ENCODE measurements at places on chromosomes 1 and 21.

DNA sequence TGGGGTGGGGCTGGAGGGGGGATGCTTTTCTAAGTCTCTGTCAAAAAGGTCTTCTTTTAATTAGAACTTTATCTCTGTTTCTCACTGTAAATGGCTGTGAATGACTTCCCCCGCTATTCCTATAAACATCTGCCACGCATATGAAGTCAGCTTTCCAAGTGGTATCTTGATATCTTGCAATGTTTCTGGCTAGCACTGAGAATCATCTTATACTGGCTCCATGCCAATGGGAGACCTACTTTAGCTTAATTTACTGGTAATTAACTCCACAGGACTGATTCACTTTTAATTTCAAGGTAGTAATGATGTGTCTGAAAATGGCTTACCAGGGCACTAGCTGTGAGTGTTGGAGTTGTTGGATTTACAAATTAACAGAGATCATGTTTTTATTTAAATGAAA is 4.3 kb downstream of the GPR88 start:
- no peak for DNase-seq

DNA sequence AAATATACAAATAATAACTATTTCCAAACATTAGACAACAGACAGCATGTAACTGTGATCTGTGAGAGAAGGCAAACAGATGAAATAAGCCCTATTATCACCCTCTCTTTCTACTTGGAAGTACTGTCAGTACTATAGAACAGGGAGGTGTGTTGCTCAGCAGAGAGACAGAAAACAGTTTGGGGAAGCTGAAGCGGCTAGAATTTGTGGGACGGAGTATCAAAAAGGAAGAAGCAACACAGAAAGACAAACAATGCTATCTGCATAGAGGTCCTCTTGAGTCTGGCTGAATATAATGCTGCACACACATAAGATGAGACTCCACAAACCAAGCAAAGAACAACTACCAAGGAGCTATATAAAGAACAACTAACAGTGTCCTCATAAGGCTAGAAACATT is 59.4 kb downstream of the ZZZ3 start:
- no peak for DNase-seq

- DNase-seq, result no peak
Measured at GRCh38 chr1:920010-920409, 3.7 kb upstream of the SAMD11 start.

GRCh38 chr21:44527156-44527982 is 12.6 kb downstream of the KRTAP10-1 start:
- no peak for DNase-seq

DNA sequence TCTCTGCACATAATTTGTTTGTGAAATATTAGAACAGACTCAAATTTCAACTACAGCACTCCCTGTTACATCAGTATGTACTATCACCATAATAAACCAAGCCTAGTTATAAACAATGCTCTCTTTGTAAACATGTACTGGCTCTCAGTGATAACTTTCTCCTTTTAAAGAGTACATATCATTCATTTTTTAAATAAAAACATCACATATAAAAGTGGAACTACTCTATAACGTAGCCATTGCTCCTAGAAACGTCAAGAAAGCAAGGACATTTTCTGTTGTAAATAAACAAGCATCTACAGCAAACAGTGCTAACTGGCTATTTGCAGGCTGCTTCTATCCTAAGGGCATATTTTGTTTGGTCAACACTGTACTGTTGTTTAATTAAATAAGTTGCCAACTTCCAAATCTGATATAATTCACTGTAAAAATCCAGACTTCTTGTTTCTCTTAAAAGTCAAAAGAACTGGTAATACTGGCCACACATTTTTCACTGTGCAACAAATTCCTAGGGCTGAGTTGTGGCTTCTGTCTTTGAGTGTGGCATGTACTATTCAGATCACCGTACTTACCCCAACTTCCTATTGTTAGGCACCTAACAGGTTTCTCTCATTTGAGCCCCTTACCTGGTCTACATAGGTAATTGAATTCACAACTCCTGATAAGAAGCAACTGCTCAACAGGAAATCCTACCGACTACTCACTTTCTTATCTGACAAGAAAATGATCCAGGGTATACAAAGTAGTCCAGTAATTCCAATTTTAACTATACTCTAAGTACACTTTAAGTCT is 111.9 kb downstream of the DENND1B start:
- no peak for DNase-seq

GRCh38 chr1:107695341-107695740 is 269.6 kb downstream of the VAV3 start:
- no peak for DNase-seq

- no peak for DNase-seq
Measured at GRCh38 chr1:244010191-244010590, 40.9 kb upstream of the ZBTB18 start.

DNA sequence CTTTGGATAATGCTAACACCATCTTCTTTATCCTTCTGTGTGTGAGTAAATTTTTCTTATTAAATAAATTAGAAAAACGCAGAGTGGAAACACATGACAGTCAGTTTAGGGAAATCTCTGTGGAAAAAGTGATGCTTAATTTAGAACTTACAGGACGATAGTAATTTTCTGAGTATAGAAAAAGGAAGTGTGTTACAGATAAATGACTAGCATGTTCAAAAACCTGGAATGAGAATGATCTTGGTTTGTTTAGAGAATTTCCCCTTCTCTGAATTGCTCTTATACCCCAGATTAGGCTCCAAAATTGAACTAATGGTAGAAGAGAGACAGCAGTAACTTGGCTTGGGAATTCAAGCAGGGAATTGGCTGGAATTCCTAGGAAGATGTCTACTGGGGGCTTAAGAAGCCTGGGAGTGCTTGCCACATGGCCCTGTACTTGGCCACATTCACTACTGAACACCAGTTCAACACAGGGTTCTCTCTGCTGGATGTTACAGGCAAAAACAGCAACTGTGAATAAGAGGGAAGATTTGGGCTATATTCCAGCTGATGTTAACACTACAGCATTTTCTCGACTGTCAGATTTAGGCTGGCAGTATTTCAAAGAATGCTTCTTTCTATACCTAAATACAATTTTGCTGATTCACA is 1004.2 kb downstream of the TTLL7 start:
- DNase-seq, result no peak

GRCh38 chr1:206089341-206089740 is 27.8 kb downstream of the AVPR1B start:
- DNase-seq, result no peak

DNA sequence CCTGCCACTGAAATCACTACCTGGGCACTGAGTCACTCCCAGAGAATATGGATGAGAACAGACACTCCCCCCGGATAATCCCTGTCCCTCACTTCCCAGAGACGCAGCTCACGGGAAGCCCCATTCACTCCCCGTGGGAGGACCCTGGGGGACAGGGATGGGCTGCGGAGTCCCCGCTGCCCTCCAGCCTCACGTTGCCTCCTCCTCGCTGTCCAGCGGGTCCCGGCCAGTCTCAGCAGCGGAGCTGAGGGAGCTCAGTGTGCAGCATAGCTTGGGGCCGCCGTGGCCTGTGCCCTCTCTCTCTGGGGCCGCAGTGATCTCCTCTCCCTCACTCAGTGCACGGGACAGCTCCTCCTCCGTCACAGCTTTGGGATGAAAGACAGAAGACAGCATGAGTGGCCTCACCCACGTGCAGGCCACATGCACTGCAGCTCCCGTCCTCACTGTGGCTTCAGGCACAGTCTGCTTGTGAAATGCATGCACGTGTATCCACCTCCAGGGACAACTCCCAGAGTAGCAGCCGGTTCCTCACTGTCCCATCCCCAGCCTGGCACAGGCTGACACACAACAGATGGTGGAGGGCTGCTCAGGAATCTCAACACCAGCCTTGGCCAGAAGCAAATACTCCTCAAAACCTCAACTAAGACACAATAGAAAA is 7.4 kb downstream of the CFAP410 start:
- DNase-seq, result no peak

- no peak for DNase-seq
Measured at GRCh38 chr1:58500043-58500442, 46.5 kb downstream of the OMA1 start.

DNA sequence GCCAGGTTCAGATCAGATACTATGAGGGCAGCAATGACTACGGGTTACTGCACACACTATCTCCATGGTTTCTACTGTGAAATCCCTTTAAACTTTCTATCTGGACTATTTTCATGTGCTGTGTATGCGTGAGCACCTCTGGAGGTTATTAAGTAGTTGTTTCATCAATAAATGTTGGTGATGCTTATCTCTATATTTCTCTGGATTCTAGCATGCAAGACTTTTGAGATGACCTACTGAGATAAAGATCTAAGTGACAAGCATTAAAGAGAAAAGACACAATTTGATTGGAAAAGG is 194.0 kb downstream of the NRIP1 start:
- no peak for DNase-seq

DNA sequence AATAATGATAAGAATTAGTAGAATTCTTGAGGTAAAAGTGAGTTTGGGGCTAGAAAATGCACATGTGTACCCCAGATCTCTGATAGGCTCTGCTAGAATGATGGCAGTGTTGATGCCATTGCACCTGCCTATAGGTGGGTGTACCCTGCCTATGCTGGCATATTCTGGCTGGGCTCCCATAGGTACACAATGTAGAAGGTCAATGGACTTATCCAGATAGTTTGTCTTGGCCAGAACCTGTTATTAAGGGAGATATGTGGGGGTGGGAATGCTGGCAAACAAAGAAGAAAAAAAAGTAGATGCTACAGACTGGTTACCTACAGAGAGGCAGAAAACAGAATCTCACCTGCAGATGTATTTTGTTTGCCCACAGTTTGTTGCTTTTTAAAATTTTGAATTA is 14.1 kb upstream of the KLHDC8A start:
- DNase-seq, result no peak

DNA sequence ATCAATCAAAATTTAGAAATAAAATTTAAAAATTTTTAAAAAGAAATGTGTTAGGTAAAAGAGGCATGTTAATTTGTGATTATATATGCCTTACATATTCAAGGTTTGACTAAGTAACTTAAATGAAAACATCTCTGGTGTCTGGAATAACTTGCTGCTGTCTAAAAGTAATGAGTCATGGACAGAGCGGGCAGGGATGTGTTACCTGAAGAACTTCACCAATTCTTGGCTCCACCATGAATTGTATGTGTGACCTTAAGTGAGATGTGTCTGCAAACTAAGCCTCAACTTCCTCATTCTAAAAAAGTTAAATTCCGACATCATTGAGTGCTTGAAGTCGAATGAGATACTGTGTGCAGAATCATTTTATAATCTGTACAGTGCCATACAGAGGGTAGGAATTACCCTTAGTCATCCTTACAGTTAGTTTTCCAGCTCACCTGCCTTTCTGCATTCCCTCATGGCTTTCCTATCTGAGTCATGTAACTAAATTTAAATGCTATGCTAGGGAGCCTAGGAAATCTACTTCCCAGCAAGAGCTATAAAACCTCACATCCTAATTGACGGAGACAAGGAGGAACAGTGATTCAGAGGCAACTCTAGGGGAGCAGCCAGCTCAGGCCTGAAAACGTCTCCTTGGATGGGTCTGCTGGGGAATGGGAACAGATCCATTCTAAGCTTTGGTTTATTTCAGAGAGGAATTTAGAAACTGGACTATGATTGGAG is 100.7 kb upstream of the TSPAN2 start:
- no peak for DNase-seq

DNA sequence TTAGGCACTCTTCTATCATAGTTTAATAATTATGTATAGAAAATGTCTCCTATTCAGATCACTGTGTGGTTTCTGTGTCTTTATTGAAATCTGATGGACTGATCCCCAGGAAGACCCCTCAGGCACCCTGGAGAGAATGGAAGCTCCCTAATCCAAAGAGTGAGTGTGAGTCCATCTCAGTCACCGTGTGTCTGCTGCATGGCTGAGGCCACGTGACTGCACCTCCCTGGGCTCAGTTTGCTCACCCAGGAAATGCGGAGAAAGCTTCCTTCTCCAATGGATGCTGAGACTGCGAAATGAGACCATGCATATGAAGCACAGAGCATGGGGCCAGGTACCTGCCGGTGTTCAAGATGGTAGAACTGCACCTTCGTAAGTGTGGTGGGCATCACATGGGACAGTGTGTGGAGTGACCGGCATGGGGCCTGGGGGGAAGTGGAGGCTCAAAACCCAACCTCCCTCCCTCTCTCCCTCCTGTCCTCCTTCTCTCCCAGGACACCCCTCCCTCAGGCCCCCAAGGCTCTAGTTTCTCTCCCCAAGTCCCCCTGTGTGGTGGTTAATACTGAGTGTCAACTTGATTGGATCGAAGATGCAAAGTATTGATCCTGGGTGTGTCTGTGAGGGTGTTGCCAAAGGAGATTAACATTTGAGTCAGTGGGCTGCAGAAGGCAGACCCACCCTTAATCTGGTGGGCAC is 557.5 kb downstream of the PTPRU start:
- DNase-seq, result no peak

DNA sequence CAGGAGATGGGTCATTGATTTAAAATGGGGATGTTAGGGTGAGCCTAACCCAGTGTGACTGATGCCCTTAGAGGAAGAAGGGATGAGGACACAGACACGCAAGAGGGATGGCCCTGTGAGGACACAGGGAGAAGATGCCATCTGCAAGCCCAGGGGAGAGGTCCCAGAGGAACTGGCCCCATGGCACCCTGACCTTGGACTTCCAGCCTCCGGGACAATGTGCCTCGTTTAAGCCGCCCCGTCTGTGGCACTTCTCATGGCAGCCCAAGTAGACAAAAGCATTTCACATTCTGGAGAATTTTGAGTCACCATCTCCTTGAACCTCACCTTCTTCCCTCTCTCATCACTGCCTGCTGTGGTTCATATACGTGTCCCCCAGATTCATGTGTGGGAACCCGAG is 20.1 kb upstream of the PCBP3 start:
- no peak for DNase-seq

DNA sequence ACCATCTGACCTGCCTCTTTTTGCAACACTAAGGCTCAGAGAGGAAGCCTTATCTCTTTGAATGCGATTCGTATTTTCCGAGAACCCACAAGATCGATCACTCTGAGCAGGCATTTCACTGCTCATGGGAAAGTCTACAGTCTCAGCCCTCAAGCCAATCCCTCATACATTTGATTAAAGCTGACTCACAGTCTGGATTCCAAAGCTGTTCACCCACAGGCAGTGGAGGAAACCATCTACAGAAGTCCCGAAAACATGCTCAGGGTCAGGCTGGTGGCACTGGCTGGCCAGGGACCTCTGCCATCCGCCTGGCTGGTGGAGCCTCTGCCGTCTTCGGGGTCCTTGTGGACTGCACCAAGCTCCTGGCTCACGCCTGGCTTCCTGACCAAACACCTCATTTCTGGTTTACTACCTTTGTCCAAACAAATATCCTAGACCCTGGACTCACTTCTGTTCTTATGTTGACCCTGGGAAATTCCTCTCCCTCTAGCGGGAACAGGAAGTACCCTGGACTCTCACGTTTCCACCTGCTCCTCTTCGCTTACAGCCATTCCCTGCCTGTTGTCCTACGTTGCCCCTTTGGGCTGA is 650.0 kb downstream of the SMYD3 start:
- DNase-seq, result no peak

GRCh38 chr1:212235857-212236256 is 49.4 kb upstream of the PPP2R5A start:
- no peak for DNase-seq
